ENCODE measurements at places on chromosomes 3 and 15.

DNA sequence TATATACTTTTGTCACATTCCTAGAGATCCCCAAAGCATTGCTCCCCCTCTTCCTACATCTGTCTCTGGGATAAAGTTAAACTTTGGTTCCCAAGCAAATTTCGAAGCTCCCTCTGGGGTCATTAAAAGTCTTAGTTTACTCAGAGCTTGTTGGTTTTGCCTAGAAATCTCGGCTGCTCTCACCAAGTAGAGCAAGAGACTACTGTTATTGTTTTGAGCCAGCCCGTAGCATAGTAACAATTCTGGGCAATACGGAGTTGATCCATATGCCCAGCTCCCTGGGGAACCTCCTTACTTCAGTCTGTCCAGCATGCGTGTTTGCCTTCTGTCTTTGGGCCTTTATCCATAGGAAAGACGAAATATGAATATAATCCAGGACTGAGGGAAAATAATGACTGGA, 10.0 kb upstream of the P3H2 start:
- no peak for DNase-seq

DNA sequence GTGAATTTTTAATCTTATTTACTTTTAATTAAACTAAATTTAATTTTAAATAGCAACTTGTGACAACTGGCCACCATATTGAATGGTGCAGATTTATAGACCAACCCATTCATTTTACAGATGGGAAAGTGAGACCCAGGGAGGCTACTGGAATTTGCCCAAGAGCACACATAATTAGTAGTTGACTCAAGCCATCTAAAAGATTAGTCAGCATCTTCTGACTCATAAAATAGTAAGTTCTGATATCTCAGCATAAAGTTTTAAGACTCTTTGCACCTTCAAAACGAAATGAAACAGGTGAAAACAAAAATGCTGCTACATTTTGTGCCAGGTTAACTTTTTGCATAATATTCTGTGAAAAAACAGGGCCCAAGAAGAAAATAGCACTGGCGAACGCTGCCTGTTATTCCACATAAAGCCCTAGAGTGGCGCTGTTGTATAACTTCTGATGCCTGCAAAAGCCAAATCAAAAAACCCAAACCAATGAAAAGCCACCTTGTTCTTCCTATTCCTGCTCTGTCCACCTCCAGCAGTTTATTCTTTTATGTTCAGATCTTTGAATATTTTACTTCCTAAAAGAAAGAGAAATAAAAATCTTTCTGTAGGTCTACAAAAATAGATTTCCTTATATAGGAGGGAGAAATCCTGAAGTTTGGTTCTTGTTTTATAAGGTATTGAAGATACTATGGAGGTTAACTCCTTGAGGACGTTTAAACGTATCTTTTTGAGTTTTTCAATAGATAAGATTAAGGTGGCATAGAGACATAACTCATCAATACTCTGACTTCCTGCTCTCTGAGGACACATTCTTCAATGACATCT, 62.8 kb downstream of the OTOL1 start:
- no peak for DNase-seq

DNA sequence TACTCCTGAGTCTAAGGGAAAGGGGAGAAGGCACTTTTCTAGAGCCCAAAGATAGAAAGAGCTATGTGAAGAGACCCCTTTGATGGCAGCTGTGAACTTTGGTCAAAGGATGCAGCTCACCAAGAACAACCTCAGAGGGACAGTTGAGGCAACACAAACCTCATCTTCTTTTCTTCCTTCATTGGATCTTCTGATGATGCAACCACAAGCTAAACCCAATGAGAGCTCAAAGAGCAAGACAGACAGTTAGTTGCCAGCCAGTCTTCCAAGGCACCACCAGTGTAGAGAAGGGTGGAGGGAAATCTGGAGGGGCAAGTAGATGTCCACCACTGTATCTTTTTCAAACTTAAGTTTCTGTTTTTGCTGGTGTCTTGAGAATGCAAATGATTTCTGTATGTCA, 10.4 kb upstream of the MNS1 start:
- DNase-seq, result no peak

DNA sequence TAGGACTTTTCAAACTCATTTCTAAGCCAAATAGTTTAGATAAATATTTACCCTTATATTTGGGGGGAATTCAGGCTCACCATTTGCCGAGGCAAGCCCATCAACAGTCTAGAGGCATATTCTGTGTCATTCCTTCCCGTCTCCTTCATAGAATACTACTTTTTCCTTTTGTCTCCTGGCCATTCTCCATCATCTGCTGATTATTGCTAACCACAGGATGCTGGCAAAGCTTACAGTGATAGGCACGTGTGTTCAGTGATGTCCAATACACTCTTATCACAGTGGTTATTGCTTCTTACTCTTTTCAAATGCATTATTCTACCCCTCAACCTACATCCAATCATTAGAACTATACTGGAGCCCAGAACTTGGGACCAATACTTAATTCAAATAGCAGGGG, 130.6 kb upstream of the ZBED2 start:
- no peak for DNase-seq

- no peak for DNase-seq
Observed at GRCh38 chr3:78887547-78888011, 880.2 kb downstream of the ROBO1 start.

DNA sequence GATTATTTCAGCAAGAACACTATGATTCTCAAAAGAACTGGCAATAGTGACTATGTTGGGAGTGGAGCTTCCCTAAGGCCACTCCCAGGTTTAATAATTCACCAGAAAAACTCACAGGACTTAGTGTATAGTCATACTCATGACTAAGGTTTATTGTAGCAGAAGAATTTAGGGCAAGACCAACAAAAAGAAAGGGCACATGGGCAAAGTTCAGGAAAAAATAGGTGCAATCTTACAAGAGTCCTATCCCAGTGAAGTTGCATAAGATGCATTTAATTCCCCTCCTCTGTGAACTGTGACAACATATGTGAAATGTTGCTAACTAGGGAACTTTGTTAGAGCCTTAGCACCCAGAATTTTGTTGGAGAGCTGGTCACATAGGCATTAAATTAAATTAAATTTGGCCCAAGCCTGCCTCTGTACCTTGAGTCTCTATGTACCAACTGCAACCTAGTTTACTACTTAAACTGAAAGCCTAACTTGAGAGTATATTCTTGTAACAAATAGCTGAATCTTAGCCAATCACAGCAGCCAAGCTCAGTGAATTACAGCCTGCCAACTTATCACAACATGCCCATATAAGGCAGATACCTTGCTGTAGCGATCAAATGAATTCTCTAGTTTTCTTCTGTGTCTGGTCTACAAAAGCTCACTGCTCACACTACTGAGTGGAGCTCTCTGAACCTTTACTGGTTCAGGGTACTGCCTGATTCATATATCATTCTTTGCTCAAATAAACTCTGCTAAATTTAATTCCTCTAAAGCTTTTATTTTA, 386.2 kb upstream of the ARHGEF26 start:
- no peak for DNase-seq

DNA sequence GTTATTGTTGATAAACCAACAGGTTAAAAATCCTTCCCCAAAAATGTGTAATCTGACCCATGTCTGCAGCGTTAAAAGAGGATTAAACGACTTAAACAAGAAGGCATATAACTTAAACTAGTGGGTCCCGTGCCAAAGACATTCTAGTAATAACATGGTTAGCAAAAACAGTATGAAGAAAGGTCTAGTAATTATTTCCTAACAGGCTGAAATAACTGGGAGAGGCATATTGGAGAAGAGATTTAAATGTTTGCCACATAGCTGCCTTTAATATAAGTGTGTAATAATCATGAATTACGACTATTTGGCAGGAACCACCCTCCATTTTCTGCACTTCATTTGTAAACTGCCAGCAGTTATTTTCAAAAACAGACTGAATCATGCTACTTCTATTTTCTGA, 67.7 kb upstream of the CSPG5 start:
- no peak for DNase-seq

- no peak for DNase-seq
Observed at GRCh38 chr15:72492733-72493132, 18.6 kb downstream of the ARIH1 start.

DNA sequence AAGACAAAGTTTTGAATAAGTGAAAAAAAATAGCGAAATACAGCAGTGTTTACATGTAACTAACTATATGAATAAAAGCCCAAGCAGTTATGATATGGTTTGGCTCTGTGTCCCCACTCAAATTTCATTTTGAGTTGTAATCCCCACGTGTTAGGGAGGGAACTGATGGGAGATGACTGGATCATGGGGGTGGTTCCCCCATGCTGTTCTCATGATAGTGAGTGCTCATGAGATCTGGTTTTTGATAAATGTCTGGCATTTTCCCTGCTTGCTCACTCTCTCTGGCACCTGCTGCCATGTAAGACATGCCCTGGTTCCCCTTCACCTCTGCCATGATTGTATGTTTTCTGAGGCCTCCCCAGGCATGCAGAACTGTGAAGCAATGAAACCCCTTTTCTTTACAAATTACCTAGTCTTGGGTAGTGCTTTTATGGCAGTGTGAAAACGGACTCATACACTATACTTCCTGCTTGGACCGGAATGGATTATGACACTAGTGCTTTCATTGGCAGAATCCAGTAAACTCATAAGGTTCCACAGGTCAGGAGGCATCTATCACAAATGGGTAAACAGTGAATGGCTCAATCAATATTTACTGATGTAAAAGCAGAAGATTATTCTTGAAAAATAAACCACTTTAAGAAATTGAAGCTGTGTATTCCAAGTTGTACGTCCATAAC, 192.1 kb downstream of the CBLB start:
- DNase-seq, result peak; percentile 19

DNA sequence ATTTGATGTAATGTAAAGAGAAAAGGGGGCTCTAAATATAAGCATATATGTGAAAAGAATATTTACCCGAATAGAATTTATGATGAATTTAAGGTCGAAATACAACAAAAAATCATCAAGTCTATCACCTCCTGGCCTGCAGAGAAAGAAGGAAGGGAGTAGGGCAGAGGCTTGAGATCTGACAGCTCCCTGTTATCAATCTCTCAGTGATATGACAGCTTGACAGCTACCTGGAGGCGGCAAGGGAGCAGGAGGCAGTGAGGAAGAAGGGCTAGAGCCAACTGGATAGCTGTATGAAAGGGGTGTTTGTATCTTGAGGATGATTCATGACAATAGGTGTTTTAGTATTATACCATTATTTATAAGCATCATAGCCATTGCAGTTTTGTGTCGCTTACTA, 299.8 kb upstream of the DNAJC19 start:
- no peak for DNase-seq

DNA sequence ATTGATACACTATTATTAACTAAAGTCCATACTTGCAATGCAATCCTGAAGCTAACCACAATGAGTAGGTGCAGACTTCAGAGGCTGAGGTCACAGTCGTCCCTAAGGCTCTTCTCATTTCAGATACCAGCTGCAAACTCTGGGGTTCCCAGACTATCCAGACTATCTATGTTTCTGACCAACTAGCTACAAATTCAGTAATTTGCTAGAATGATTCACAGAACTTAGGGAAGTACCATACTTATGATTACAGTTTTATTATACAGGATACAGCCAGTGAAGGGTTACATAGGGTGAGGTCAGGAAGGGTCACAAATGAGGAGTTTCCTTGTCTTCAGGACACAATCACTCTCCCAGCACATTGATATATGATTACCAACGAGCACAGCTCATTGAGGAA, 36.5 kb downstream of the PPM1L start:
- no peak for DNase-seq

- DNase-seq, result no peak
Observed at GRCh38 chr15:99438691-99439523, 126.9 kb upstream of the MEF2A start.

GRCh38 chr3:23490459-23490858, 287.3 kb downstream of the UBE2E2 start:
- no peak for DNase-seq

DNA sequence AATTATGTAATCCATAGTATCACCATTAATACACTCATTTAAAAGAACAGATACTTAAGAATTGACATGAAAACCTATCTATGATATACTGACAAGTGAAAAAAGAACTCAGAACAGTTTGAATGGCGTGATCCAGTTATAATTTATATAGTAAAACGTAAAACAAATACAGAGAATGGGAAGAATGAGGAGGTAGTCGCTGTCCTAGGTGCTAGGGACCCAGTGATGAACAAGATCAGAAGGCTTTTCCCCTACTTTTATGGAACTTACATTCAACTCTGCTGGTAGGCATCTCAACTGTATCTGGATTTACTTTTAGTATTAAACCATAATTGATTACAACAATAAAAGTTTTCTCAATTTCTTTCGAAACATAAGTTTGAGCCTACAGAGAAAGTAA, 31.8 kb downstream of the GSK3B start:
- no peak for DNase-seq

GRCh38 chr3:98038286-98038685, 3.2 kb upstream of the GABRR3 start:
- no peak for DNase-seq

- no peak for DNase-seq
Observed at GRCh38 chr15:77367631-77368030, 52.3 kb downstream of the PEAK1 start.

DNA sequence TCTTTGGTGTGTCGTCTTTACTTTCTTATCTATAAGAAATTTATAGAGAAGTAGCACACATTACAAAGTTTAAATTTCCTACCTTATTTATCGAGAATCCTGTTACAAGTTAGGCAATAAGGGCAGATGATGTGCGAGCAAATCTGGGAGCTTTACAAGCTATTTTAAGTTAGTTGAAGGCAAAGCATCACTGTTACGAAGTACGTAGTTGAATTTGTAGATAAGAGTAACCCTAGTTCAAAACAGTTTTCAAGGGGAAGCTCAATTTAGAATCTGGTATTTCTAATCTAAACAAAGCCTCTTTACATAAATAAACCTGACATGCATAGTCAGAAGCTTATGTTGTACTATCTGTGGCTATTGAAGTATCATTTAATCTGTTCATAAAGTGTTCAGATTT, 8.4 kb downstream of the KBTBD8 start:
- DNase-seq, result no peak

- DNase-seq, result no peak
Observed at GRCh38 chr3:124557433-124558232, 172.6 kb upstream of the UMPS start.

- no peak for DNase-seq
Observed at GRCh38 chr15:52636459-52636858, 42.7 kb downstream of the ATOSA start.

- no peak for DNase-seq
Observed at GRCh38 chr3:25663347-25663868, 1.3 kb downstream of the TOP2B start.

GRCh38 chr15:48967336-48967735, 3.6 kb upstream of the SHC4 start:
- no peak for DNase-seq
